ENCODE measurements at places on chromosomes 4 and X.
A peak's percentile ranks its signal among the peaks of the same experiment; 100 is the strongest.

DNA sequence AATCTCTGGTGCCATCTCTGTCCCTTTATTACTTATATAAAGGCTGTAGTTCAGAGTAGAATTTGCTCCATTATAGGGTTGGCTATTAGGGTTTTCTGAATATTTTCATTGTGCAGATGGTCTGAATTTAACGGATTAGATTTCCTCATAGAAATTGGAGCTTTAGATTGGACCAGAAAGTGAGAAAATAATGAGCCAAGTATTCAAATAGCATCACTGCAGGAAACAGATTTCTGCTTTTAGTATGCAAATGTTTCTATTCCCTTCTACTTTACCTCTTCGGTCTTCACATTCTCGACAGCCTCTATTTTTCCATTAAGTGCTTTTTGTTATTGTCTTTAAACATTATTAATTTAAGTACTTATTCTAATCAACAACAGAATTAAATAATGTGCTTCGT is 55.4 kb downstream of the TRIM2 start:
- no peak for DNase-seq

DNA sequence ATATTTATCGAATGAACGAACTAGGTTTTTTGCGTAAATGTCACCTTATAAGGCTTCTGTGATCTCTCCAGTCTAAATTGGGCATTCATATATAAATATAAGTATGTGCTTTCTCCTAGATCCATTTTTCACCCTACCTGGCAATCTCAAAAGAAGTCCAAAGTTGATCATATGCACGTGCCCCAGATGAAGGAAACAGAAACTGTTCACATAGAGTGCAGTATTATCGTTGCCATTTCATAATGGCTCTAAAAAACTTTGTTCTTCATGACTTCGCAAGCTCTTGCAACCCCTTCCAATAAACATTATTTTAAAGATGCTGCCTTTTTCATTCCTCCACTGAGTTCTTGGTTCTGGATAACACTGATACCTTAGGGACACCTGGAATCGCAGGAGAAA is 708 bp downstream of the INTS12 start:
- no peak for DNase-seq

- DNase-seq, result no peak
These were observed 620.6 kb downstream of the BCOR start for GRCh38 chrX:39477031-39477761.

DNA sequence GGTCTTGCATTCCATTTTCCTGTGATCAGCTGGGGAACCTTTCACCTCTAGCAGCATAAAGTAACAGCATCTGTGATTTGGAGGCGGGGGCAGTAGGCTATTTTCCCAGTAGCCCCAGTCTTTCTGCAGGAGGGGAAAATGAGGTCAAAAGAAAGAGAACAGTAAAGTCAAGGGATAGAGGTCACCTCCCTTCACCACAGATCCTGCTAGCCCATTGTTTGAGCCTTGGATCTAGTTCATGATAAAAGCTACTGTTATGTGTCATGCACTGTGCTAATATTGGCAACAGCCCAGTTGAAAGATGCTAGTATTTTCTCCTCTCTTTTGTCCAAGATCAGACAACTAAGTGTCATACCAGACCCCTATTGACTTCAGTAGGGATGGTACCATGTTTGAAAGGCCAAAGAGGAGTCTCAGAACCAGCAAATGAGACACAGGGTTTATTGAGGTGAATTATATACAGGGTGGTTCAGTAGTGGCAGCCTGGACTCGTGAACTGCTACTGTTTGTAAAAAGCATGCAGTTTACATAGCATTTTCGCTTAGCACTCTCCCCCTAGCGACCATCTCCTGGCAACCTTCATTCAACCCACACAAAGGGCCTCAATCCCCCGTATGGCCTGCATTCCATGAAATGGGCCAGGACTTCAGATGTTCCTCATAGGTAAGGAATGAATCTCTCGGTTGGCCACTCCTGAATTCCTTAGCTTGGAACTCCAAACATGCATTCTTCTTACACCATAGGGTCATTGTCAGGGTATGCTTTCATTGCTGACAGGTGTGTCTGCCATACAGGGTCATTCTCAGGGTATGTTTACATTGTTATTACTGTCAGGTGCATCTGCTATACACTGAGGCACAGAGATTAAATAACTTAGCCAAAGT is 170.0 kb upstream of the FRMPD4 start:
- DNase-seq, result no peak

DNA sequence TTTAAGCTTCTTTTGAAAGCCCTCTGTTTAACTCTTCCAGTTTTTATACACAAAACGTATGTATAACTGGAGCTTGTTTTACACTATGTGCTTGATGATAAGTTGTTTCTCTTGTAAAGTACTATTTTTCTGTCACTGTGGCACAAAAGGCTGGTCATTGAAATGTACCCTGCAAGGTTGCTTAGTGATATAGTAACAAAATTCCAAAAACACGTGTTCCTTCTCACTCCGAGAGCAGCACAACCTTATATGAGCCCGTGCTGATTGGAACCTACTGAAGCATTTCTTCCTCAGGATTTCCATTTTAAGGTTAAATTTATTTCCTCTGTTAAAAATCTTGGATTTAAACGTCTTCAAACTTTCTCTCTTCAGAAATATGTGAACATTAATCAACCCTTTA is 772.9 kb upstream of the TENM3 start:
- no peak for DNase-seq

GRCh38 chr4:138960175-138960710 is 55.3 kb upstream of the NOCT start:
- DNase-seq, result no peak

GRCh38 chrX:42686296-42686695 is 91.7 kb downstream of the PPP1R2C start:
- DNase-seq, result no peak

DNA sequence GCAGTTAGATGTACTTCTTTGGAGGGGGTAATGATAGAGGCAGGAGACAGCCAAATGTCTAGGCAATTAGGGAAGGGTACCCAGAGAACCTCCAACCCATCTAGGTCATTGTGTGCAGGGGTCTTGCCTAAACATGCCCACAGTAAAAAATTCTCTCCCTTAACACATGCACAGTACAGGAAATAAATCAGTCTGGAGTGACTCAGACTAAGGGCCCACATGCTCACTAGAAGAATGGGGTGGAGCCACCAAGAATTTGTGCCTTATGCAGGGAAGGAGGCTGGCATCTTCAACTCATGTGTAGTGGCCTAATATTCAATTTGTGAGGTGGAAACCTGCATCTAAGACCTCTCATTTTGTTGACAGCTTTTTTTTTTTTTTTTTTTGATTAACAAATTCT is 945.3 kb upstream of the GRIA3 start:
- no peak for DNase-seq

GRCh38 chrX:54358424-54359211 is 772 bp upstream of the WNK3 start:
- peak; percentile 46 for DNase-seq
